ENCODE measurements at places on chromosomes 16 and 17. TPM values are rescaled to one million over a fixed set of nuclear protein-coding genes. Genes with fewer than 3 reads are reported as not detected.
A peak's percentile ranks its signal among the peaks of the same experiment; 100 is the strongest.

- peaks cover 3% of the 10 kb centered on the region for H3K4me1 ChIP-seq
- peak; percentile 32 for DNase-seq
- peak overlapping the region; percentile 99 for H3K27ac ChIP-seq
- no peaks in the 10 kb centered on the region for H3K27me3 ChIP-seq
- H3K36me3 ChIP-seq, result peaks cover 11% of the 10 kb centered on the region
- peak overlapping the region; percentile 79 for H3K4me3 ChIP-seq
These were observed 493 bp downstream of the PLSCR3 start for GRCh38 chr17:7393613-7394451.

ATP1B2 gene
- 1.1 TPM for total RNA-seq

- peaks cover 4% of the 10 kb centered on the region for H3K36me3 ChIP-seq
- H3K4me3 ChIP-seq, result no peak overlapping the region
- peaks cover 21% of the 10 kb centered on the region for H3K4me1 ChIP-seq
- no peak overlapping the region for H3K27ac ChIP-seq
These were observed 11.7 kb downstream of the COL1A1 start for GRCh38 chr17:50189550-50190292.

PMP22 gene
- total RNA-seq, result 113 TPM

TEX14 gene
- total RNA-seq, result not detected

DNA sequence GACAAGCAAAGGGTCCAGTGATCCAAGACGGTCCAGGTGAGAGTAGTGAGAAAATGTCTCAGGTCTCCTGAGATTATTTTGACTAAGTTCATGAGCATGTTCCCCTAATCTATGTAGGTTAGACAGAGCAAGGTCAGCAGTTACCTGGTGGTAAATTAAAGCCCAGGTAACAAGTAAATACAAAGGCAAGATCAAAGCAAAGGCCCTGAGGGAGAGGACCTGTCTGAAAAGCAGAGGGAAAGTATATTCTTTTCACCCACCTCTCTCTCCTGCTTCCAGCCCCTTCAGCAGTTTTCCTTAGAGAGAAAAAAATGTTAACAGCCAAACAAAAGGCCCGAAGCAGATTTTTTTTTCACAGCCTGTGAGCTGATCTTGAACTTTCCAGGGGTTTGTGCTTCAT is 302.7 kb downstream of the MAP2K6 start:
- H3K27me3 ChIP-seq, result no peaks in the 10 kb centered on the region
- H3K27ac ChIP-seq, result no peak overlapping the region
- no peak for DNase-seq
- H3K4me3 ChIP-seq, result no peak overlapping the region
- H3K4me1 ChIP-seq, result peaks cover 8% of the 10 kb centered on the region

PLD6 gene
- total RNA-seq, result 6.2 TPM

- H3K4me1 ChIP-seq, result no peaks in the 10 kb centered on the region
- no peaks in the 10 kb centered on the region for H3K27me3 ChIP-seq
- no peak overlapping the region for H3K4me3 ChIP-seq
- H3K36me3 ChIP-seq, result no peaks in the 10 kb centered on the region
- no peak overlapping the region for H3K27ac ChIP-seq
These were observed 48.0 kb upstream of the CDYL2 start for GRCh38 chr16:80852261-80852872.

- peaks cover 18% of the 10 kb centered on the region for H3K36me3 ChIP-seq
- no peak overlapping the region for H3K27ac ChIP-seq
- H3K4me3 ChIP-seq, result no peak overlapping the region
- no peaks in the 10 kb centered on the region for H3K27me3 ChIP-seq
- peaks cover 19% of the 10 kb centered on the region for H3K4me1 ChIP-seq
These were observed 46.0 kb downstream of the LMF1 start for GRCh38 chr16:924806-925205.

- no peaks in the 10 kb centered on the region for H3K27me3 ChIP-seq
- H3K27ac ChIP-seq, result no peak overlapping the region
- no peak overlapping the region for H3K4me3 ChIP-seq
These were observed 36.6 kb upstream of the IL21R start for GRCh38 chr16:27365142-27366089.

- peak; percentile 23 for DNase-seq
- H3K27ac ChIP-seq, result no peak overlapping the region
- no peaks in the 10 kb centered on the region for H3K4me1 ChIP-seq
- no peaks in the 10 kb centered on the region for H3K27me3 ChIP-seq
These were observed 138.4 kb downstream of the PRKCB start for GRCh38 chr16:23974223-23974622.

GRCh38 chr17:77613218-77613617 is 345.3 kb upstream of the TNRC6C start:
- peaks cover 6% of the 10 kb centered on the region for H3K4me1 ChIP-seq
- H3K36me3 ChIP-seq, result no peaks in the 10 kb centered on the region
- no peaks in the 10 kb centered on the region for H3K27me3 ChIP-seq
- no peak for DNase-seq
- no peak overlapping the region for H3K27ac ChIP-seq
- H3K4me3 ChIP-seq, result no peak overlapping the region

DNA sequence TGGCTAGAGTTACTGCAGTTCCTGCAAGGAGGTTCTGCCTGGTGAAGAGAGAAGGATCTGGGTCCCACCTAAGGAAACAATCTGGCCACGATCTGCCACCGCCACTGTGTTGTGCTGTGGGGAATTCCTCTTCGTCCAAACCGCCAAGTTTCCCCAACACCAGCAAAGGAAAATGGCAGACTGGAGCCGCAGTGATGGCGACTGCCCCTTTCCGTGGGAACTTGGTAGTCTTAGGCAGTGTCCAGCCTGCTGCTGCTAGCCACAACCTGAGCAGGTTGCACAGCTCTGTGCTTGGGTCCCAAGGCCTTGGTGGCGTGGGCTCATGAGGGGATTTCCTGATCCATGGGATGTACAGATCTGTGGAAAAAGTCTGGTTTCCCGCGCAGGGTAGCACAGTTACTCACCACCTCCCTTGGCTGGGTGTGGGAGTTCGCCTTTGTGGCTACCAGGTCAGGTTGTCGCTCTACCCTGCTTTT is 28.6 kb downstream of the NFATC3 start:
- H3K36me3 ChIP-seq, result no peaks in the 10 kb centered on the region
- H3K4me3 ChIP-seq, result no peak overlapping the region
- no peak overlapping the region for H3K27ac ChIP-seq
- DNase-seq, result no peak

DNA sequence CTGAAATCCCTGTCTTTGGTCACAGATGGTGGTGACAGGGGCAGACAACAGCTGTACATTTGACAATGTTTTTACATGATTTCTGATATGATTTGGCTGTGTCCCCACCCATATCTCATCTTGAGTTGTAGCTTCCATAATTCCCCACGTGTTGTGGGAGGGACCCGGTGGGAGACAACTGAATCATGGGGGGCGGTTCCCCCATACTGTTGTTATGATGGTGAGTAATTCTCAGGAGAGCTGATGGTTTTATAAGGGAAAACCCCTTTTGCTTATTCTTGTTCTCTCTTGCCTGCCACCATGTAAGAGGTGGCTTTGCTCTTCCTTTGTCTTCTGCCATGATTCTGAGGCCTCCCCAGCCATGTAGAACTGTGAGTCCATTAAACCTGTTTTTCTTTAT is 353.9 kb downstream of the CPPED1 start:
- no peaks in the 10 kb centered on the region for H3K36me3 ChIP-seq
- H3K4me3 ChIP-seq, result no peak overlapping the region
- no peak for DNase-seq
- H3K27ac ChIP-seq, result no peak overlapping the region
- no peaks in the 10 kb centered on the region for H3K4me1 ChIP-seq
- no peaks in the 10 kb centered on the region for H3K27me3 ChIP-seq

WNT3 gene
- total RNA-seq, result 2.9 TPM

- peaks cover 64% of the 10 kb centered on the region for H3K4me1 ChIP-seq
- peak overlapping the region; percentile 56 for H3K27ac ChIP-seq
- peak; percentile 99 for DNase-seq
- H3K36me3 ChIP-seq, result no peaks in the 10 kb centered on the region
These were observed 85.1 kb upstream of the TBX2 start for GRCh38 chr17:61314368-61315078.

SGCA gene
- 5.0 TPM for total RNA-seq

- no peaks in the 10 kb centered on the region for H3K4me1 ChIP-seq
- no peaks in the 10 kb centered on the region for H3K36me3 ChIP-seq
- no peaks in the 10 kb centered on the region for H3K27me3 ChIP-seq
- H3K4me3 ChIP-seq, result no peak overlapping the region
- H3K27ac ChIP-seq, result no peak overlapping the region
These were observed 16.0 kb upstream of the STH start for GRCh38 chr17:45982791-45983613.

GRCh38 chr16:83842291-83842690 is 34.5 kb downstream of the HSBP1 start:
- no peak overlapping the region for H3K27ac ChIP-seq
- DNase-seq, result no peak
- H3K4me3 ChIP-seq, result no peak overlapping the region
- H3K36me3 ChIP-seq, result no peaks in the 10 kb centered on the region
- H3K27me3 ChIP-seq, result peaks cover 2% of the 10 kb centered on the region

DNA sequence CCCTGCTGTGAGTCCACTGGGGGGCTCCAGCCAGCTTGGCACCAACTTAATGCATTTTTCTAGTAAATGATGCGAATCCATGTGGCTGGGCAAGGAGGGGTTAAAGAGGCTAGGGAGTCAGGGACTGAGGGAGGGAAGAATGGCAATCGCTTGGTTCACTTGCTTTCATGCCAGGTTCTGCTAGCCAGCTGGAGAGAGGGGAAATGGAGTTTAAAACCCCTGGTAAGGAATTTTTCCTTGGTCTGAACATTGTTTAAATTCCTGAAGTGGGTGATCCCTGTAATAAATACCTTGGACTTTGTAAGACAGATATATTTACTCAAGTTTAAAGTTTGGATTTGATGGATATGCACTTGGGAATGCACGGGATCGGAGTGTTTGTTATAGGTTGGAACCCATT is 22.8 kb downstream of the ANKFN1 start:
- H3K4me1 ChIP-seq, result peaks cover 5% of the 10 kb centered on the region
- H3K27ac ChIP-seq, result no peak overlapping the region
- DNase-seq, result no peak
- no peaks in the 10 kb centered on the region for H3K36me3 ChIP-seq

TVP23C gene
- 18.9 TPM for total RNA-seq

DNA sequence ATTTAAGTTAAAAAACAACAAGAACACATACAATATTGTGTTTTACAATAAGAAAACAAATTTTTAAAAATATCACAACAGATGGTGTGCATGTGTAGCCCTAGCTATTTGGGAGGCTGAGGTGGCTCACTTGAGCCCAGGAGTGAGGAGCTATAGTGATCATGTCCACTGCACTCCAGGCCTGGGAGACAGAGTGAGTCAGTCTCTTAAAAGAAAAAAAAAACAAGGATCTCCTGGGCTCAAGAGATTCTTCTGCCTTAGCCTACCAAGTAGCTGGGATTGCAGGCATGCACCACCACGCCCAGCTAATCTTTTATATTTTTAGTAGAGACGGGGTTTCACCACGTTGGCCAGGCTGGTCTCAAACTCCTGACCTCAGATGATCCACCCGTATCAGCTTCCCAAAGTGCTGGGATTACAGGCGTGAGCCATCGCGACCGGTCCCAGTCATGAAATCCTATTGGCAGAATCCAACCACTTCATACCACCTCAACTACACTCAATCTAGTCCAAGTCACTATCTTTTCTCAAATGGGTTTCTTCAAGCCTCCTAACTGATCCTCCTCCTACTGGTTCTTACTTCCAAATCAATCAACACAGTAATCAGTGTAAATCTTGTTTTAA is 55.0 kb downstream of the STH start:
- H3K4me1 ChIP-seq, result no peaks in the 10 kb centered on the region
- H3K27ac ChIP-seq, result no peak overlapping the region
- no peak for DNase-seq
- H3K36me3 ChIP-seq, result peaks cover 10% of the 10 kb centered on the region
- H3K27me3 ChIP-seq, result no peaks in the 10 kb centered on the region

AXIN2 gene
- 127 TPM for total RNA-seq

CEP295NL gene
- 8.3 TPM for total RNA-seq

TPSG1 gene
- 2.9 TPM for total RNA-seq

GRCh38 chr17:7803981-7804380 is 30.0 kb upstream of the KDM6B start:
- no peaks in the 10 kb centered on the region for H3K36me3 ChIP-seq
- peak; percentile 37 for DNase-seq
- H3K4me1 ChIP-seq, result no peaks in the 10 kb centered on the region
- H3K4me3 ChIP-seq, result no peak overlapping the region

TMEM231 gene
- total RNA-seq, result 88.5 TPM

NAGS gene
- total RNA-seq, result 2.6 TPM

DNA sequence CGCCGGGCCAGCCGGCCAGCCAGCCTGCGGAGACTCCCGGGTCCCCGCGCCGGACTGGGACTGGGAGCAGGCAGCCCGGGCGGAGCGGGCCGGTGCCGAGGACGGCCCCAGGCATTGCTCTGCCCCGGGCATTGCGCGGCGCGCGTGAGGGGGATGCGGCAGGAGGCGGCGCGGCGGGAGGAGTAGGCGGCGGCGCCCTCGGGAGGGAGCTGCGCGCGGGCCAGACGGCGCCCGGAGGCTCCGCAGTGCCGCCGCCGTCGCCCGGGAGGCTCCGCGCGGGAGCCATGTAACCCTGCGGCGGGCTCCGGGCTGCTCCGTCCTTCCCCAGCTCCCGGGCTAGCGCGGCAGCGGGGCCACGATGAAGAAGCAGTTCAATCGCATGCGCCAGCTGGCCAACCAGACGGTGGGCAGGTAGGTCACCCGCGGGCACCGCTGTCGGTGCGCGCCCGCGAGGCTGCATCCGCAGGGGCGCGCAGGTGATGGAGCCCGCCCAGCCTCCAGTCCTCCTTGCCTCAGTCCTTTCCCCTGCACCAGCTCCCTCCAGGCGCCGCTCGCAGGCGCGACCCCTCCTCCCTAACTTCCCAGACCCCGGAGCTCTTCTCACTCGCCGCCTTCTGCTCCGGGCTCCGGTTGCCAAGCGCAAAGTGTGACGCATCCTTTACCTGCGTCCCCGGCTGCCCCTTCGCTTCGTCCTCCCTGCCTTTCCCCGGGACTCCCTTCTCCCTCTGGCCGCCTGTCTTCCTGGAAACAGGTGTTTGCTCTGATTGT is at the start of gene ARHGAP44:
Gene ARHGAP44, plus strand, starts transcription at position 18 of the 768 bp plus-strand sequence. Its CDS starts 341 bp downstream, at position 359.
- peaks cover 9% of the 10 kb centered on the region for H3K4me1 ChIP-seq
- peak within 1 kb of the TSS; percentile 43 for H3K4me3 ChIP-seq
- no peaks in the 10 kb centered on the region for H3K36me3 ChIP-seq
- H3K27ac ChIP-seq, result peak within 1 kb of the TSS; percentile 82
- DNase-seq, result peak; percentile 74
- H3K27me3 ChIP-seq, result peaks cover 11% of the 10 kb centered on the region

NPIPB9 gene
- total RNA-seq, result 2.8 TPM
